ENCODE measurements at places on chromosomes 5 and 9.

DNA sequence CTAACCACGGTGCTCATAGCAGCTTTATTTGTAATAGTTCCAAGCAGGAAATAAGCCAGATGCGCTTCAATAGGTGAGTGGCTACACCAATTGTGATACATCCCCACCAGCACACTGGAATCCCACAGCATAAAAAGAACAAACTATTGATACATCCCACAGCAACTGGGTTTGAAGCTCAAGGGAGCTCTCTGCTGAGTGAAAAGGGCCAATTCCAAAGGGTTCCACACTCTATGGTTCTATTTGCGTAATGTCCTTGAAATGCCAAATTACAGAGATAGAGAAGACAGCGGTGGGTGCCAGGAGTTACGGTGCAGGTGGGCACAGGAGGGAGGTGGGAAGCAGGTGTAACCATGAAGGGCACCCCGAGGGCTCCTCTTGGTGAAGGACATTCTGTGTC, 155.3 kb upstream of the PPP1R26 start:
- no peak for DNase-seq

- DNase-seq: no peak
Measured at GRCh38 chr5:75265731-75266130, 29.1 kb upstream of the ANKRD31 start.

DNA sequence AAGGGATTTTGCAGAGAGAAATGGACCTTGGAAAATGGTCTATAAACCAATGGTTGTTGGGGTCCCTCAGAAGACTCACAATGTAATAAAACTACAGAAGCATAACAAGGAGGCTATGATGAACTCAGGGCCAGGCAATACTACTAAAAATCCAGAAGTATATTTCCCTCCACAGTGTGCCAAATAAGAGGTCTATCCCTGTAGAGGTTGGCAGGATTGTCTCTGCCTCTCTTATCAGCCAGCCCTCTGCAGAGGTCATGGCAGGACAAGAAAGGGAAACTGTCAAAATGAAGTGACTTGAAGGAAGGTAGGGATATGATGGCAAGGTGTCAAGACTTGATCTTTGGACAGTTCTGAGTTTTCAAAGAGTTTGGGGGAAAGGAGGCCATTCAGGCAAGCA, 115.7 kb upstream of the NR5A1 start:
- no peak for DNase-seq

- no peak for DNase-seq
Measured at GRCh38 chr9:126797903-126798302, 6.9 kb upstream of the ZBTB43 start.

DNA sequence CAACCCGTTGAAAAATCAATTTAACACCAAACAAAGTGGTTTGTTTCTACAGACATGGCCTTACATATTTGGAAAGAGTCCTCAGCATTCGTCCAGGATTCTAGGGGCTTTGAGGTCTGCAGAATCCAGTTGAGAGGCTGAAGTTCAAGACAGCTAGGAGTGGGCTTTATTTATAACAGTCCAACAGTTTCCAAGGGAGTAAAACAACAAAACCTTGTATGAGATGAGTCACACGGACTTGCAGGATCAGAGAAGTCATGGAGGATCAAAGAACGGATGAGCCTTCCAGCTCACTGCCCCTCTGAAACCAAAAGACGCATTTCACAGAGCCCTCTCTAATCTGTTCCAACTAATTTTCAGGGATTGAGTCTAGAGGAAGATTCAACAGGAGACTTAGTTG, 11.1 kb upstream of the ESM1 start:
- no peak for DNase-seq

DNA sequence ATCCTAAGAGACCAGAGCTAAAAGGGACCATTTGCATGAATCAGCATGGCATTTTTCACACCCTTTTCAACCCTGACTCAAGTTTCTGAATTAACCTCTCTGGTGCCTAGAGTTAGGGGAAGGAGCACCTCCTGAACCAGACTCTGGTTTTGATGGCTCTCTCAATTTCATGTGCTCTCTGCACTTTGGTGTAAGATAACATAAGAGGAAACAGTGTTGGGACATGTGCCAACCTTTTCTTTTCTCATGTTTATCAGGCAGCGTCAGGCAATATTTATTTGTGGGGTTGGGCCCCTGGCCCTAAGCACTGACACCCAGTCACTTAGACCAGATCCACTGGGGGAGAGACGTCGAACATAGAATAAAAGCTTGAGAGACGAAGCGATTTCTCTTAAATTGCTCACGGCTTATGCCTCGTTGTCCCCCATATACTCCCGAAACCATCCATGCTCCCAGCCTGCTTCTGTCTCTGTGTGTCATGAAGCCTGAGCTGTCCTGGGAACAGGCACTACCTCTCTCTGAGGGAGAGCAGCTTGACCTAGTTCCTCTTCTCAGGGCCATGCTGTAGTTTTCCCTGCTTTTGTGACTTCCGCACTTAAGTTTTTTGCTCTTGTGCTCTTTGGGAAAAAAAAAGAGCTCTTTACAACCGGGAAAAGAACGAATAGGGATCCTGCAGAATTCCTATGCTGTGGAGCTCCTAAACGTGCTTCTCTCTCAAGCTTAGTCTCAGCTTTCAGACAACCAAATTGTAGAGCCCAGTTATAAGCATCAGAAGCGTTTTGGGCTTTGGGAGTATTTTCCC, 195.7 kb downstream of the NR3C1 start:
- no peak for DNase-seq

Measured in stimulated activated CD4-positive, alpha-beta T cell treated with anti-CD3 and anti-CD28 coated beads, Interleukin-2, amount 100 ng/mL, for 48 hours (primary cell).